Hematopoietic multipotent progenitor cell (in vitro differentiated cells): ENCODE measurements at places on chromosomes 11 and 22. TPM values are rescaled to one million over a fixed set of nuclear protein-coding genes. Genes with fewer than 3 reads are reported as not detected.

The KRTAP5-1 gene
- not detected for total RNA-seq

The MMP11 gene
- total RNA-seq, result 3.2 TPM

The UPK2 gene
- not detected for total RNA-seq

The OR5I1 gene
- total RNA-seq, result not detected

The PLEKHA7 gene
- total RNA-seq, result 2.7 TPM

The FREY1 gene
- total RNA-seq, result 5.7 TPM

The CTSF gene
- 65.2 TPM for total RNA-seq

The ACTN3 gene
- total RNA-seq, result not detected

The DCHS1 gene
- total RNA-seq, result 22.4 TPM

The RBMXL2 gene
- under 0.01 TPM for total RNA-seq

The ABTB2 gene
- total RNA-seq, result 1.6 TPM

The GLYATL1 gene
- 0.81 TPM for total RNA-seq

The OTOG gene
- total RNA-seq, result not detected

The WNT7B gene
- under 0.01 TPM for total RNA-seq

The INS gene
- total RNA-seq, result not detected

The P2RX6 gene
- 0.54 TPM for total RNA-seq

The THY1 gene
- 2.2 TPM for total RNA-seq

The FAM180B gene
- total RNA-seq, result 0.27 TPM

The TMPRSS13 gene
- total RNA-seq, result 0.54 TPM

The FGF3 gene
- not detected for total RNA-seq

The DDIAS gene
- total RNA-seq, result 4.0 TPM

The APOBEC3B gene
- 1.6 TPM for total RNA-seq

The HBE1 gene
- under 0.01 TPM for total RNA-seq

The RHOD gene
- 0.54 TPM for total RNA-seq

The TNKS1BP1 gene
- 7.0 TPM for total RNA-seq

The LGALS12 gene
- total RNA-seq, result 1.9 TPM

The TMA7B gene
- not detected for total RNA-seq

The TMEM191B gene
- total RNA-seq, result 1.3 TPM

The ESAM gene
- total RNA-seq, result 5.4 TPM

The ACRV1 gene
- total RNA-seq, result not detected

The SLC6A5 gene
- under 0.01 TPM for total RNA-seq

The NXPE4 gene
- total RNA-seq, result not detected

The NXPE2 gene
- not detected for total RNA-seq
